AG08396 (cell line): ENCODE measurements at places on chromosomes 7 and 10.

DNA sequence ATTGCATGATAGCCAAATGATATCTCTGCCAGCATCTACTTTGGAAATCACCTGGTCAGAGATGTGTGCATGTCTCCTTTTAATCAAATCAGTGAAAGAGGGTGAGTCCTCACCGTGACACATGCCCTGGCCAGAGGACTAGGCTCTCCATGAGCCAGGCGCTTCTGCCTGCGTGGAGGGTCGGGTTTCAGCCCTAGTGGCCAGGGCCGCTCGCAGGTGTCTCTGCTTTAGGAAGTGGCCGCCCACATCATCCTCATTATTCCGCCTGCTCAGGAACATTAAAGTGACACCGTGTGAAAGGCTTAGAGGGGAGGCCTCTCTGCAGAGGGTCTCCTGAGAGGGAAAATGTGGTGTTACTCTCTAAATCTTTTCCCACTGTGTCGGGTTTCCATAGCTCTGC is 173.6 kb upstream of the PRKCQ start:
- no peak for DNase-seq

- no peak for DNase-seq
Observed at GRCh38 chr7:54469740-54470139, 72.4 kb upstream of the VSTM2A start.

GRCh38 chr7:92808006-92808405 is 28.4 kb downstream of the CDK6 start:
- DNase-seq: no peak

DNA sequence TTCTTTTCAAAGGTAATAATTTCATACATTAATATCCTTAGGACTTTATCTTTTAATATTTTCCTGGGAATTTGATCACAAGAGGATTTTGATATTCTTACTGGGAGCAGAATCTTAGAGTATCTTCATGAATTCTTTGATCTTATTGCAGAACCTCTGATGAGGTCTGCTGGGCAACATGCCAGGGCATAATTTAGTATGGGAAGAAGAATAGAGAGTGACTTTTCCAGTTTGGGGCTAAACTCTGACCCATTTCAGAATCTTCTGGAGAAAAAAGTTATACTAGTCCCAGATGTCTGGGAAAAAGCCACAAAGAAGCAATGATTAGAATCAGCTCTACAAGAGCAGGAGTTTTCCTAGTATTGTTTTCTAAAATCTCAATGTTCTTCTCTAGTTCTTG is 28.0 kb upstream of the RSU1 start:
- no peak for DNase-seq
